Liver (tissue), 10 donors: ENCODE measurements at places on chromosomes 11 and 22. TPM values are rescaled to one million over a fixed set of nuclear protein-coding genes. Genes with fewer than 3 reads are reported as not detected.

The SLC22A9 gene
- total RNA-seq = 25.8 TPM

DNA sequence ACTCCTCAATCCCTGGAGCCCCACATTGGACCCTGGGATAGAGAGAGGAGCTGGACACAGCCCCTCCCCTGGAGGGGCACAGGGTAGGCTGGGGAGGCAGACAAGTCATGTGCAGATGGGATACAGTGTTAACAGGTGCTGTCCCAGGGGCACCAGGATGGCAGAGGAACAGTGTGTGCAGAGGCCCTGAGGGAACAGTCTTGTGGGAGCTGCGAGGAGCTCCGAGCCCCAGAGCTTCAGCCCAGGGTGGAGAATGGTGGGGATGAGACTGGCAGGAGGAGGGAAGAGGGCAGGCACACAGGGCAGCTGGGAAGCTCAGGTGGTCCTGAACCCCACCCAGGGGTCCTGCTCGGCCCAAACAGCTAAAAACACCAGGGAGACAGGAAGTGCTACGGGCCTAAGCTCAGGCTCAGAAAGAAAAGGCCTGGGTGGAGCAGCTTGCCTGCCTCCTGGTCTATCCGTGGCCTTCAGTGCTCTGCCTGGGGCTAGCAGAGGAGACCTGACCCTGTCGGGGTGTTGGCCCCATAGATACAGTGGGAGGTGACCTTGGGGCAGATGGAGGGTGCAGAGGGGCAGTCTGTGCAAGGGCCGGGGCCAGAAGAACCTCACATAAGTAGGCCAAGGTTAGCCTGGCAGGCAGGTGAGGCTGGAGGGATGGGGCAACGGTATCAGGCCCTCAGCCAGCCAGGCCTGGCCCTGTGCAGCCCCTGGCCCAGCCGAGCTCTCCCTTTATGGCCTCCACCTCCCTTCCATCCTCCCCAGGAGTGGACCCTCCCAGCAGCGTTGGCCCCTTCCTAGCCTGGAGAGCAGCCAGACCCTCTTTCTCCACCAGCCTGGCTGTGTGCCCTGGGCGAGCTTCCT lies 15.4 kb downstream of the CAPN5 start:
- H3K4me3 ChIP-seq = no peak overlapping the region
- no peaks in the 10 kb centered on the region for H3K36me3 ChIP-seq
- no peaks in the 10 kb centered on the region for H3K27me3 ChIP-seq
- no peak for DNase-seq

The WEE1 gene
- 8.9 TPM for total RNA-seq

DNA sequence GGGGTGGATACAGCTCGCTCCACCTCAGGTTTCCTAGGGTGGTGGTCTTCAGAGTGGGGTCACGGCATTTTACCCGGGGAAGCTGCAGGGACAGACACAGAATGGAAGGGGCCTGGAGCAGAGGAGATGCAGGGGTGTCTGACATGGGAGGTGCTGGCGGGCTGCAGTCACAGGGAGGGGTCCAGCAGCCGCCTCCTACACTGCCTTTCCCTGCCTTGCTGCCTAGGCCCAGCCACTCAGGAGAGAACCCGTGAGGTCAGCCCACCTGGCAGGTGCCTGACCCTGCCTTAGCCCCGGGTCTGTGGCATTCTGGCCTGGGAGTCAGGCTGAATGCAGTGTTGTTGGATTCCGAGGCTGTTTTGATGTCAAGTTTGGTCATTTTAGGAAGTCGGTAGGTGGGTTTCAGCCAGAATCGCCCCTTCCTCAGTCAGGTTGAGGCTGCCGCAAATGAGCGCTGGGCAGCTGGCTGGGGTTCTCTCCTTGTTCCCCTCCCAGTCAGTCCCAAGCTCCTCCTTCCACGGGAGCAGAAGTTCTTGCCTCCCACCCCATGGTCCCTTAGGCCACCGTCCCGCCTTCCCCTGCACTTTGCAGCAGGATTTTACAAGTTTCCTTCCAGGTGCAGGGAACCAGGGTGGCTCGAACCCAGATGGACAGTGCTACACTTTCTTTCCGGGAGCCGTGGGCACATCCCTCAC lies 294.5 kb downstream of the TBC1D22A start:
- no peak overlapping the region for H3K4me3 ChIP-seq
- H3K4me1 ChIP-seq = no peaks in the 10 kb centered on the region
- H3K36me3 ChIP-seq = no peaks in the 10 kb centered on the region
- H3K27me3 ChIP-seq = no peaks in the 10 kb centered on the region
- H3K27ac ChIP-seq = no peak overlapping the region

GRCh38 chr11:9625162-9625561 lies 38.7 kb upstream of the SWAP70 start:
- no peak overlapping the region for H3K4me3 ChIP-seq
- no peaks in the 10 kb centered on the region for H3K4me1 ChIP-seq
- DNase-seq = no peak
- no peak overlapping the region for H3K27ac ChIP-seq
- H3K36me3 ChIP-seq = no peaks in the 10 kb centered on the region
- no peaks in the 10 kb centered on the region for H3K27me3 ChIP-seq

- H3K4me3 ChIP-seq = no peak overlapping the region
- no peak for DNase-seq
- H3K27ac ChIP-seq = peak overlapping the region; percentile 90
- H3K27me3 ChIP-seq = no peaks in the 10 kb centered on the region
- peaks cover 1% of the 10 kb centered on the region for H3K36me3 ChIP-seq
- H3K4me1 ChIP-seq = peaks cover 71% of the 10 kb centered on the region
Measured at GRCh38 chr22:36329254-36330078, 58.3 kb downstream of the MYH9 start.

The CBLIF gene
- not detected for total RNA-seq

DNA sequence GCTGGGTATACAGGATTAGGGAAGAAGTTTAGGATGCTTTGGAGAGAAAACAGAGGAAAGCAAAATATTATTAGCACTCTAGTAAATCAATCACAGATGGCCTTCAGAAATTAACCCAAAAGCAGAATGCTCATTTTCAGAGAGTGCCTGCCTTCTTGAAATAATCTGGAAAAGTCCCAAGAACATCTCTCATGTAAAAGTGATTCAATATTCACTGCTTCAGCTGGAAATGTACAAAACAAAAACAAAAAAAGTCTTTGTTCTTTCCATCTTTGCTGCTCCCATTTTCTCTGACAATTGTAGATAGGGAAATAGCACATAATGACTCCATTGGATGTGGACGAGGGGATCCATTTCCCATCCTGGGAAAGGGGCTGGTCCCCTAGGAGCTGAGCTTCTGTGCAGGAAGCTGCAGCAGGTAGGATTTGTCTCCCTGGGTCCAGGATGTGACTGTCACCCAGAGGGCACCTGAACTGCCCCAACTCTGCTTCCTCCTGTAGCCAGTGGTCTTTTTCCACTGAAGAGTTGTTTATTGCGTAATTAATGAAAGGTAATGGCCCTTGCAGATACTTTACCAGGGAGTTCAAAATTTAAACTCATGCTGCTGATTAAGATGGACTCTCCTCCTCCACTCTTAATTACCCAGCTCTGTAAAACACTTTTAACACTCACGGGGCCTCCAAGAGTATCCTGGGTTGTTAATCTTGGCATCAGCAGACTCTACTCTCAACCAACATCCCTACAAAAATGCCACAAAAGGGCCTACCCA lies 57.9 kb downstream of the SC5D start:
- no peaks in the 10 kb centered on the region for H3K36me3 ChIP-seq
- no peak for DNase-seq
- no peaks in the 10 kb centered on the region for H3K27me3 ChIP-seq
- H3K4me3 ChIP-seq = no peak overlapping the region
- no peak overlapping the region for H3K27ac ChIP-seq
- H3K4me1 ChIP-seq = peaks cover 10% of the 10 kb centered on the region

DNA sequence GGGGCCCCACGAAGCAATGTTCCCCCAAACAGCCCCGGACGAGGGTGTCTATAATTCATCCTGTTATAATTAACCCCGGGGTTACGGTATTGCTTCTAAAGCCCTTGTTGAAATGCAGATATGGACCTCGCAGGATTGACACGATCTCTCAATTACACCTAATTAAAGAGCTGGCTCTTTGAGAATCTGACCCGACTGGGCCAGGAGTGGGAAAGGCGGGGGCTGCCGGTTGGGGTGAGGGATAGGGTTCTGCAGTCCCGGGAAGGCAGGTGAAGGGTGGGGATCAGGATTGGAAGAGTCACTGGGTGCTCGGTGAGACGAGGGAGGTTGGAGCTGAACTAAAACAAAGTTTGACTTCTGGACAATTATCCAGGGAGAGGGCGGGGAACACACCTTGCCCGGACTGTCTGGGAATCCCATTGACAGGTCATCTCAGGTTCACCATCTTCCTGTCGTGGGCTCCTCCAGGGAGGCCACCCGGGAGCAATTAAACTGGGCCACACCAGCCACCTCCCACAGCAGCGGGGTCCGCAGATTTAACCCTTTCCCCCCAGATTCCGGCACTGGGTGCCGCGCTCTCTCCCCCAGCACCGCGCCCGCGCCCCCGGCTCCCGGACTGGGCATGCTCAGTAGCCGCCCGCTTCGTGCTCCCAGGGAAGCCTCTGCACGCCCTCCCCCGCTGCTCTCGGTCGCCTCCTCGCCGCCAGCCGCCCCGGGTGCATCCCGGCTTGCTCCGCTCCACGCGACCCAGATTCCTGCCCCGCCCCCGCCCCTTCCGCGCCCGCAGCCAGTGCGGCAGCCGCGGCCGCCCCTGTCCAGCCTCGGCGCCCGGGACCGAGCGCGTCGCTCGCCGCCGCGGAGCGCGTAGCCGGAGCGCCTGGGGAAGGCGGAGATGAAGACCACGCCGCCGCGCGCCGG lies at the start of gene ELMOD1:
TSS of gene ELMOD1 (plus strand) at position 688 of the 918 bp plus-strand sequence. CDS start 27,043 bp downstream, outside the sequence.
- H3K4me3 ChIP-seq = peak within 1 kb of the TSS; percentile 76
- H3K27ac ChIP-seq = no peak within 1 kb of the TSS
- H3K36me3 ChIP-seq = no peaks in the 10 kb centered on the region
- no peaks in the 10 kb centered on the region for H3K27me3 ChIP-seq
- H3K4me1 ChIP-seq = peaks cover 10% of the 10 kb centered on the region
